NCI-H1105 treated with DMSO at 0.1 percent for 48 hours (cell line): ENCODE measurements at places on chromosomes 7 and 10.

DNA sequence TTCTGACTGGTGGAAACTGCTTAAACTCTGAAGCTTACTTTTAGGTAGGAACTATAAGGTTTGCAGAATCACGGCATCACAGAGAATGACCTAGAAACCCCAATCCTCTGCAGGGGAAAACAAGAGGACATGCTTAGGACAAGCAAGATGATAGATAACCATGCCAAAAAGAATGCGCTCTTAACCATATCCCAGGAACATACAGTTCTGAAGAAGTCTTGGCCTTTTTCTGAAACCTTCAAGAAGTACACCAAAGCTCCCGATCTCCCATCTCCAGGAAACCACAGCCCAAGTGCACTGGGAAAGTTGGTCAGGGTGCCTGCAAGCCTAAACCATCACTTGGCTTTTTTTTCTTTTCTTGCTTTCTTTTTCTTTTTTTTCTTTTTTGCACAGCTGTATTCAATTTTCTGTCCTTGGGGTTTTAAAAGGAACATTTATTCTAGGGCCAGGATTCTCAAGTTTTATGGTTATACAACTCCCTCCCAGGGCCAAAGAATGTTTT lies 12.2 kb upstream of the SVIL start:
- DNase-seq = no peak

DNA sequence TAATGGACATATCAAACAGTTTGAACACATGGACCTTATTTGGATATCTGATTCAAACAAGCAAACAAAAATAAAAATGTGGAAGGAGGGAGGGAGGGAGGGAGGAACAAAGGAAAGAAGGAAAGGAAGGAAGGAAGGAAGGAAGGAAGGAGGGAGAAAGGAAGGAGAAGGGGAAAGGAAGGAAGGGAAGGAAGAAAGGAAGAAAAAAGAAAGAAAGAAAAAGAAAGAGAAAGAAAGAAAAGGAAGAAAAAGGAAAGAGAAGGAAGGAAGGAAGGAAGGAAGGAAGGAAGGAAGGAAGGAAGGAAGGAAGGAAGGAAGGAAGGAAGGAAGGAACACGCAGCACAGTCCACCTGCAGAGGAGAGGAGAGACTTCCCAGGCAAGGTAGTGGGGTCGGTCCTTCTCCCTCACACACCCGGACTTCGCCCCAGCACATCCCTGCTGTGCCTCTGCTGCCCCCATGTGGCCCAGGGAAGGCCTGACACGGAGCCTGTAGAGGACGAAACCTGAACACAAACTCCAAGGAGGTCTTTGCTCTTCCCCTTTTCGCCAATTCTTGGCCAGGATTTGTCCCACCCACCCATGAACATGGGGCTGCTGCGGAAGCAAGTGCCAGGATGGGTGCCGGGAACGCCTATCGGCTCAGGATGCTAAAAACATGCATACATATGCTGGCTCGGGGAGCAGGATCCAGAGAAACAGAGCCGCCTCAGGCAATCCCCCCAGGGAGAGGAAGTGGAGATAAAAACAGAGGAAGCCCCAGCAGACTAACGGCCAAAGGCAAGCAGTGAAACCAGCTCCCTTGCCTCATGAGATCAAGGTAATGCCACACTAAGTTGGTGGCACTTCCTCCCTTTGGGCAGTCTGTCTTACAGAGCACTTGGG lies 52.3 kb upstream of the DGKI start:
- peak; percentile 76 for DNase-seq

DNA sequence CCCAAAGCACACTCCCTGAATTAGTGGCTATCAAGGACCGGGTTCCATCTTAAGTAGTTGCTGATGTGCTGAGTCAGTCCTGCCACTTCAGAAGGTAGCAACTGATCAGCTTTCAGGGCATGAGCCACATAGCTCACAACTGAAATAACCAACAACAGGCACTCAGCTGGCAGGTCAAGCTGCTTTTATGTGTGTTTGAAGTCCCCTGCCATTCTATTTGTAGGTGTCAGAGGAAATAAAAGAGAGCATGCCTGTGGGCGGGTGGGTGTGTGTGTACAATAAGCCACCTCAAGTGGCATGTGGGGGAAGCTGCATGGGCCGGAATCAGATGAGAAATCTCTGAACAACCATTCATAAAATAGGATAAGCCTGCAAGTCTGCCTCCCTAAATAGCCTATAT lies 114.3 kb upstream of the YAE1 start:
- DNase-seq = no peak

GRCh38 chr7:156049366-156049765 lies 237.1 kb upstream of the SHH start:
- no peak for DNase-seq

- no peak for DNase-seq
These were observed 39.9 kb upstream of the HECW1 start for GRCh38 chr7:43072530-43072929.

GRCh38 chr10:5508786-5509185 lies 9.4 kb upstream of the CALML5 start:
- DNase-seq = no peak

GRCh38 chr10:30980951-30981616 lies 50.6 kb downstream of the ZNF438 start:
- peak; percentile 65 for DNase-seq

GRCh38 chr7:1505731-1506550 lies 1.8 kb upstream of the INTS1 start:
- DNase-seq = no peak

GRCh38 chr7:433558-433957 lies 86.1 kb downstream of the PDGFA start:
- no peak for DNase-seq
